ENCODE measurements at places on chromosomes 13 and 19.

GRCh38 chr13:79723519-79724024, 242.6 kb downstream of the NDFIP2 start:
- no peak for DNase-seq

- no peak for DNase-seq
These were observed 10.0 kb downstream of the NMRK2 start for GRCh38 chr19:3942790-3943409.

DNA sequence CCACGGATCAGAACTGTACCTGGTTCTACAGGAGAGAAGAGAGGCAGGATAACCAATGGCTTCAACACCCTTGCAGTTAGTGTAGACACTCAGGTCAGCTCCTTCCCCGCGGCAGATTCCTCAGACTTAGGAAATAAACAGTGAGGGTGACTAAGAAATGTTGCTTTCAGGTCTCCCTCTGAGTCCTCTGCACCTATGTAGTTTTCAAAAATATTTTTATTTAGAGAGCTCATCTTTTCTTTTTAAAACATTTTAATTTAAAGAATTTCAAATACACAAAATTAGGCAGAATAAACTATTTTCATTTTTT, 195.2 kb downstream of the KLF12 start:
- DNase-seq, result no peak

DNA sequence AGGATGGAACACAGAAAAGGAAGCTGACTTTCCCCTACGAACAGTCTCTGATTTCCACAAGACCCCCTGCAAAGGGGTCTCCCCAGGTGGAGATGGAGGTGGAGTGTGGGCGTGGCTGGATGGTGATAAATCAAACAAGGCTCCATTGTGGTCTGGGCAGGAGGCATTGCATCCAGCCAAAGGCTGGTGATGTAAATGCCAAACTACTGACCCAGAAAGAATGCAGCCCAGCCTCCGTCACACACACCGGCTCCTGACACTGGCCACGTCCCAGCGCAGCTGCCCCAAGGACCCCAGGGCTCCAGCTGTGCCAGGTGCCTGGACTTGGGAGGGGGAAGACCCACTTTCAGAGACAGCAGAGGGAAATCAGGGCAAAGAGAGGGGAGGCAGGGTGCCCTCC, 6.3 kb downstream of the SLC7A1 start:
- DNase-seq, result no peak

GRCh38 chr13:52070929-52071523, 46.5 kb downstream of the UTP14C start:
- DNase-seq, result no peak

- DNase-seq, result no peak
These were observed 3.3 kb upstream of the TM6SF2 start for GRCh38 chr19:19276386-19276785.

DNA sequence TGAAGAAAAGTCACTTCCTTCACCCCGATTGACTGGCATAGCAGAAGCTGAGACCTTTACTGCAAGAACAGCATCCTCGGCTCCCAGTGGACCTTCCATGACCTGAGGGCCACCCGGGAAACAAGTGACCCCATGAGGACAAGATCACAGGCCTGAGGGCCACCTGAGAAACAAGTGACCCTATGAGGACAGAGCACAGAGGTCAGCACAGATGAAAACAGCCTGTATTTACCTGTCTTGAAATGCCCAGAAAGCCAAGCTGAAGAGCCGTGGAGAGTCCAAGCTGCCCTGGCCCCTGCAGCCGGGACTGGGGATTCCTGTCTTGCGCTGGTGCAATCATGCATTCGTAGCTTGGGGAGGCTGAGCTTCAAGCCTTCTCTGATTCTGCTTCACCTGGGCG, 114.2 kb upstream of the SPACA7 start:
- DNase-seq, result no peak

- no peak for DNase-seq
These were observed 190.8 kb downstream of the FOXO1 start for GRCh38 chr13:40475617-40476016.

GRCh38 chr13:93709506-93710244, 483.1 kb downstream of the GPC6 start:
- no peak for DNase-seq

DNA sequence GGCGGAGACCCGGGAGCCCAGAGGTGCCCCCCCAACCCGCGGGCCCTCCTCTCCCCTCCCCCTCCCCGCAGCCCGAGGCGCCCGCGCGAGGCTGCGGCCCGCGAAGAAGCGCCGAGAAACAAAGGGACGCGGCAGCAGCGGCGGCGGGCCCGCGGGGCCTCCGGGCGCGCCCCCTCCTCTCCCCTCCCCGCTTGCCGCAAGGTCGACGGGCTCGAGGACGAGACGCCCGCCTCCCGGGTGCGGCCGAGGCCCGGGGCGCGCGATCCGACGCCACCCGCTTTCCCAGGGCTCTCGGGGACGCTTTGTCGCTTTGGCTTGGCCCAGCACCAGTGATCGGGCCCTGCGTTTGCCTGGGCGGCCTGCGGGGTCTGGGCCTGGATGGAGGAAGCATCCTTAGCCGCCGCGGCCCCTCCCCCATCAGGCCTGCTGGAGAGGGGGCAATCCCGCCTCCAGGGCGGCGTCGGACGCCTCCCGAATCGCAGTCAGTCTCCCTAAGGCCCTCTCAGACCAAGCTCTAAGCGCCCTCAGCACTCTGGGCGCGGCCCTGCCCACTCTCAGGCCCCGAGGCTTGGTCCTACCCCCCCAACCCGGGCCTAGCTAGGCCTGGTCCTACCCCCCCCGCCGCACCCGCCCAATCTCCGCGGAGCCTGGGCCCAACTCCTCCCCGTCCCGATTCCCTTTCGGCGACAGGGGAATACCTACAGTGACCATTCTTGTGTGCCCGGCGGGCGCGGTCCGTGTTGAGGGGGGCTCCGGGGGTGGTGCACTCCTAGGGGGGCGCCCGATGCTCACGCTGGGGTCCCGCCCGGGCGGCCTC, 740 bp downstream of the ELAVL3 start:
- no peak for DNase-seq

DNA sequence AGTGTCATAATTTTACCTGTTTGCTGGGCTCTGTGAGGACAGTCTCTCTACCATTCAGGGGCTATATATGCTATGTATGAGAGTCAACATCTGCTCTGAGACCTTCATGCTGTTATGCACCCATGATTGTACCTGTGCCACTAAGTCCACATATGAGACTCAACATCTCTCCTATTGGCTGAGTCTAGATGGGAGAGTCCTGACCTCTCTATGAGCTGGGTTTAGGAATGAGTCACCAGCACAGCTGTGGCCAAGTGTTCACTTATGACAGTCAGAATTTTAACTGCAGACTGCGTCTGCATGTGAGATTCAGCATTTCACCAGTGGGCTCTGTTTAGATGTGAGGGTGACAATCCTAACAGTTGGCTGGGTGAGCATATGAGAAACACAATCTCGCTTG, 49.5 kb downstream of the ZNF729 start:
- DNase-seq, result no peak

All from stimulated activated CD4-positive, alpha-beta T cell treated with anti-CD3 and anti-CD28 coated beads, Interleukin-4, amount 100 ng/mL, for 24 hours (primary cell).